Kidney tubule cell (primary cell): ENCODE measurements at places on chromosomes 7 and 10.
A peak's percentile ranks its signal among the peaks of the same experiment; 100 is the strongest.

DNA sequence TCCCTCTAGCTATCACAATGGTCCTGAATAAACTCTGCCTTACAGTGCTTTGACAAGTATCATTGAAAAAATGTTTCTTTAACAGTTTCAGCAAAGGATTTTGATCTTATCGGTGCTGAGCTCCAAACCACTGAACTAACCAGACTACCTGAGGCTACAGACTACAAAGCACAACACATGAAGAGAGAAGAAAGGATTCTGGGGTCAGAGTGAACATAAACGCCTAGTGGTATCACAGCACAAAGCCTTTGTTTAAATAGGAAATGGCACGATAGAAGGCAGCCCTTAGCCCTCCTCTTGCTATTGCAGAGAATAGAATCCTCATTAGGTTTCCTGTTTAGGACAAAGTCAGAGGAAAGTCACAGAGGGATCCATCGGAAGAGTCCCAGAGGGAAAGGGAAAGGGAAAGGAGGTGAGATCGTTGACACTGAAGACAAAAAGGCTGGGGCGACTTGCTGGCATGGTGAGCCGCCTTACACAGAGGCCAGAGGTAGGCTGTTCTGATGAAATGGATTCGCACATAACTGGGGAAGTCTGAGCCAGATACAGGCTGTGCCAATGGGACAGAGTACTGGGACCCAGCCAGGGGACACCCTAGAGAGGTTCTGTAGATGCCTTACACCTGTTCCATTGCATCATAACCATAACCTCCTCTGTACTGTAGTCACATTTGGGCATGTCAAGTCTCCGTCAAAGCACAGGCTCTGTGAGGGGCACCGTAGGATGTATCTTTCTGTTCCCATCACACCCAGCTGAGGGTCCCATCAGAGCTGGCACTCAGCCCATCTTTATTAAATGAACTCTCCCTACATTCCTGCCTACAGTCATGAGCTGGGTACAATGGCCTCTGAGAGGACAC lies 71.5 kb downstream of the XPNPEP1 start:
- no peak for DNase-seq

GRCh38 chr10:93026072-93026471 lies 34.5 kb upstream of the CYP26C1 start:
- DNase-seq = no peak

DNA sequence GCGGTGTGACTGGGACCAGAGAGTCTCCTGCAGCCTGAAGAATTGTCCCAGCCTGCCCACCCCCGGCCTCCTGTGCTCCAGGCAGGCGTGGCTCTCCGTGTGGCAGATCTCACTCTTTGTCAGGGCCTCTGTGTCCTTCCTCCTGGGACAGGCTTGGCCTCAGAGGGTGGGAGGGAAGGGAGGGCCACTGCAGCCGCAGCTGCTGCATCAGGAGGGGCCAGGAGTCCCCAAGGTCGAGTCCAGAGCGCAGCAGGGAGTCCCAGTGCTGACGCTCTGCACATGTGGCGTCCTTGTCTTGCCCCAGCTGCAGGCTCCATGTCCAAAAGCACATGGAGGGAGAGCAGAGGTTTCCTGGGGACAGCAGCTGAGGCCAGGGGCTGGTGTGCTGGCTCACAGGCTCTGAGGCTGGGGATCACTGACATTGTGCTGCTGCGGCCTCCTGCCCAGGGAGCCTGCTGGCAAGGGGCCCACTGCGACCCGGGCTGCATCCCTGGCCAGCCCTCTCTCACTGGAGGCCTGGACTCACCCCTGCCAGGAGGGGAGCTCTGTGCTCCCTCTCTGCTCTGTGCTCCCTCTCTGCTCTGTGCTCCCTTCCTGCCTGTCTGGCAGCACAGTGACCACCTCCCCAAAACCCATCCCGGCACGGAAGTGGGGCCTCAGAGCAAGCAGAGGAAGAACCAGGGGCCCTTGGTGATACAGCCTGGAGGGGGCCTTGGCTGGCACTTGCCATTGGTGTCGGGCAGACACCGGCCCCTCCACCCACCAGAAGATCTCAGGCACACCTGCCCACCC lies 114.6 kb upstream of the RET start:
- no peak for DNase-seq

GRCh38 chr7:84477786-84478478 lies 283.3 kb upstream of the SEMA3A start:
- peak; percentile 63 for DNase-seq

GRCh38 chr7:34322841-34323240 lies 335.2 kb upstream of the NPSR1 start:
- peak; percentile 13 for DNase-seq

GRCh38 chr7:37944737-37945054 lies 24.3 kb downstream of the EPDR1 start:
- no peak for DNase-seq
